ENCODE measurements at places on chromosomes 5 and 9.

DNA sequence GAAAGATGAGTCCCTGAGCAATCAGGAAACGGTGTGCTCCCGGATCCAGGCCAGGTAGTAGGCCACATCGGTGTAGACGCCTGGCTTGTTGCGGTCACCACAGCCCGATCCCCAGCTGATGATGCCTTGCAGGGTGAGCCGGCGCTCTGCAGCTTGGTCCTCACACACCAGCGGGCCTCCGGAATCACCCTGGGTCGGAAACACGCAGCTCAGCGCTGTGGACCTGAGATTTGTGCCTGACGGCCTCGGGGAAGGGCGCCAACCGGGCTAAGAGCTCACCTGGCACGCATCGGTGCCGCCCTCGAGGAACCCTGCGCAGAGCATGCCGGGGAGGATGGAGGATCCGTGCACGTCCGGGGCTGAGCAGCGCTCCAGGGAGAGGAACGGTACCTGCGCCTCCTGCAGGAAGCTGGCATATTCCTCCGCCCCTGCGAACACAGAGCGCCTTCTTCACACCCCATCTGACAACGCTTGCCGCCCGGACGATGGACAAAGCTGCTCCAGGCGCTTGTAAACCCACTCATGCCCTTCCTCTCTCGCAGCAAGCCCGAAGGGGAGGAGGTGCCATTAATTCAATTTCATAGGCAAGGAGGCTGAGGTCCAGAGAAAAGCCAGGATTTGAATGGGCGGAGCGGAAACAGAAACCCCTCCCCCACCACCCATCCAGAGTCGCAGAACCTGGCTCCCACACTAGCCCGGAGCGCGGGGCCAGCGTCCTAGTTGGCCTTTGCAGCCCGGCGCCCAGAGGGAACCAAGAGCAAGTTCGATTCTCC lies 2.0 kb upstream of the PFN3 start:
- peak; percentile 66 for DNase-seq

GRCh38 chr5:157903117-157903450 lies 44.1 kb upstream of the CLINT1 start:
- no peak for DNase-seq

DNA sequence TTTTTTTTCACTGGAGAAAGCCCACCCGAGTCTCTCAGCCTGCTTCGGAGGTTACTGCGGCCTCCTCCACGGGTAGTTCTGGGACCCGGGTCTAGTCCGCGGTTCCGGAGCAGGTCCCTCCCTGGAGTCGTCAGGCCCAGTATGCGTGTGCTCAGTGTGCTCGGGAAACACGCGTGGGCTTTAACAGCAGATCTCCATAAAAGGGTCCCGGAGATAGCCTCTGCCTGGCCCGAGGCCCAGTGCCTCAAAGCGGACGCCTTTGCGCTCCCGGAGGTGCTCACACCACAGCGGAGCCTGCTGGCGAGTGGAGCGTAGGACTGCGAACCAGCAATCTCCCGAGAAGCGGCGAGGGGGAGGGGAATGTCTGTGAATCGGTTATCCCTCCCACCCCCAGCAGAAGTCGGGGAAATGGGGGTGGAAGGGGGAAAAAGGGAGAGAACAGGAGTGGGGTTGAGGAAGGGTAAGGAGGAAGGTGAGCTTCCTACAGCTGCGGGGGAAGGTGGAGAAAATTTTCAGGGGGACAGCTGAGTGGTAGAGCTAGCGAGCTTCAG lies 28.7 kb downstream of the CDKN2A start:
- DNase-seq, result peak; percentile 33

DNA sequence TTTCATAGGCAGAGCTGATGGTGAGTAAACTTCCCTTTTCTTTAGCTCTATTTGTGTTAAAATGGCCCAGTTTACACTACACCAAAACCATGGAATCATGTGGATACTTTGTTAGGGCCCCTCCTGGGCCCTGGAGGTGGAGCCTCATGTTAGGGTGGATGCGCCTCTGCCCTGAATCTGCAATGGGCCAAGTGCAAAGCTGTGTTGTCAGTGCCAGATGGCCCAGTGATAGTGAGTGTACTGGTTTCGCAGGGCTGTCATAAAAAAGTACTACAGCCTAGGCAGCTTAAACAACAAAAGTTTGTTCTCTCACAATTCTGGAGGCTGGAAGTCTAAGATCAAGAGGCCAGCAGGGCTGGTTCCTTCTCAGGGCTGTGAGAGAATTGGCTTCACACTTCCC lies 64.8 kb downstream of the HSPA4 start:
- no peak for DNase-seq

- no peak for DNase-seq
These were observed 3.2 kb downstream of the WHRN start for GRCh38 chr9:114501796-114502682.

DNA sequence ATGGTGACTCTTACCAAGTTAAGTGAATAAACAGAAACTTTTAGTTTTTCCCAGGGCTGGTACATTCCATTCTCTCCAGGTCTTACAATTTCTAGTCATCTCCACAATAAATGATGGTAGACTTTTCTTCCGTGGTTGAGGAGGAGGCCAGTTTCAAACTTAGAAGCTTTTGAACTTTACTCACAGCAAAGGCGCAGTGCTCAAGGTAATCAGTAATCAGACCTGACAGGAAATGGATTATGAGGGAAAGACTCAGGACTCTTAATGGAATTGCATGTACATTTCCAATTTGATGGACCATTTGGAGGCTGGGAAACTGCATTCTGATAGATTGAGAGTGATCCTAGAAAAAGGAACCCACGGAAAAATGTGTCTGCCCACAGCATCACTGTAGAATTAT lies 93.7 kb downstream of the SNCAIP start:
- DNase-seq, result no peak

DNA sequence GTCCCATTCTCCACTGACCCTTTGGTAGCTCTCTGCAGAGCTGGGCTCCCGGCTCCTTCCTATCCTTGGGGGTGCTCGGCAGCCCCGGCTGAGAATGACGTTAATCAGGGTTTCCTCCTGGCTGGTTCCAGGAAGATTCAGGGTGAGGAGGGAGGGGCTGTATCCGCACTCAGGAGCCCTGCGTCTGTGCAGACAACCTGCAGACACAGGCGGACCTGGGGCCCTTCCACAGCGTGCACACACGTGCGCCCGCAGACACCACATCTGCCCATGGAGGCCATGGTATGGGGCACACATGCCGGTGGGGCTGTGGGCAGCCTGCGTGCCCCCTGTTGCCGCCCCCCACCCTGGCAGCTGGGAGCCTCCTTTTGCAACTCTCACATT lies 66.6 kb upstream of the RNU6ATAC start:
- DNase-seq, result no peak

- no peak for DNase-seq
These were observed 11.5 kb upstream of the CLIC3 start for GRCh38 chr9:137007816-137008270.

GRCh38 chr5:107359033-107359915 lies 311.5 kb downstream of the EFNA5 start:
- no peak for DNase-seq

DNA sequence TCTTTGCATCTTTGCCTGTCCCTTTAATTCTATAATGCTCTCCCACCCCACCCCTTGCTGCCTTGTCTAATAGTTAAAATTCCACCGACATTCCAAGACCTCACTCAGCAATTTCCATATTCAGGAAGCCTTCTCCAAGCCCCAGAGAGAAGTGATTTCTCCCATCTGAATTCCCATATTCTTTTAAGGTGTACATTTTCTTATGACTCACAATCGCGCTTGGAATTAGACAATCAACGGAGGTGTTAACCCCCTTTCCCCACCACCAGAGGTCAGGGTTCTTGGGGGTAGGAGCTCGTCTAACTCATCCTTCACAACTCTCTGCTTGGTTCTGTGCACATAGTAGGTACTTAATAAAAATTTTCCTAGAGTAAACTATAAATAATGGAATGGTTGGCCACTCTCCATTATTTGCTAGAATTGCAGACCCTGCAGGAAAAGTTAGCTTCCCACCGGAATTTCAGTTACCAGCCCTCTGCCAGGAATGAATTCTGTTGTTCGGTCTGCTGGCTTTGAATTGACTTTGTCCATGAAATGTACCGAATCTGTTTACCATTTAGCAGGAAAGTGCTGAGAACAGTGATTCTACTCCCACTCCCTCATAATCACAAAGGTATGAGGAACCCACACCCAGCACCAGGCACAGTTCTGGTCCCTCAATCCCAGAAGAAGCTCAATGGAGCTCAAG lies 5.0 kb downstream of the KCNIP1 start:
- no peak for DNase-seq

DNA sequence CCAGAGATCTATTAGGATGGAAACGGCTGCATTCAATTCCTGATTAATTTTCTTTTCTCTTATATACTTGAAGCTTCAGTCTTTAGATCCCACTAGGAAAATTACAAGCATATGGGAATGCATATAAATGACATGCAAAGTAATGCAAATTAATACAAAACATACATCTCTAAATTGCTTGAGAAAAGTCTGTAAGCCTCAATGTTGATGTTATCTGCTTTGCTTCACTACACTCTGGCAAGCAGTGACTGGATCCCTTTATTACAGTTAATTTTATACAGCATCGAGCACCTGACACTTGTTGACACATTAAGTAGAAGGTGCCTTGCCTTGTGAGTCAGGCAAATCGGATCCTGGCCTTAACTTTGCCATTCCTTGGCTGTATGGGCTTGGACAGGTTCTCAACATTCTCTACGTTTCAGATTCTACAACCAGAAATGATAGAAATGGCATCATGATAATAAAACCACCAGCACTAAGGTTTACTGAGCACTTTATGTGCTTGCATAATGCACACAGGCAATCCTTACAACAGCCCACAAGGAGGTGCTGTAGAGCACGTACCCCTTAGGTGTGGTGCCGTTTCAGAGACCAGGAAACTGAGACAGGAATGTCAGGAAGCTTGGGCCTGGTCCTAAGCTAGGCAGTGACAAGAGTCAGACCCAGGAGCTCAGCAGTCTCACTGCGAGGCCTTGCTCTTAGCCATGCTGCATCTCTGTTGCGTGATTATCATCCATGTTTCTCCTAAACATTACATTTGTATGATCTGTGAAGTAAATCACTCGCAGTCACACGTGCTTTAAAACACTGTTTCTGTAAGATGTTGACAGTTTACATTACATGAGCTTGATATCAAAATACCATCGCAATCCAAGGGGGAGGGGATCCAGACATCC lies 2.7 kb downstream of the GCNT4 start:
- peak; percentile 57 for DNase-seq

DNA sequence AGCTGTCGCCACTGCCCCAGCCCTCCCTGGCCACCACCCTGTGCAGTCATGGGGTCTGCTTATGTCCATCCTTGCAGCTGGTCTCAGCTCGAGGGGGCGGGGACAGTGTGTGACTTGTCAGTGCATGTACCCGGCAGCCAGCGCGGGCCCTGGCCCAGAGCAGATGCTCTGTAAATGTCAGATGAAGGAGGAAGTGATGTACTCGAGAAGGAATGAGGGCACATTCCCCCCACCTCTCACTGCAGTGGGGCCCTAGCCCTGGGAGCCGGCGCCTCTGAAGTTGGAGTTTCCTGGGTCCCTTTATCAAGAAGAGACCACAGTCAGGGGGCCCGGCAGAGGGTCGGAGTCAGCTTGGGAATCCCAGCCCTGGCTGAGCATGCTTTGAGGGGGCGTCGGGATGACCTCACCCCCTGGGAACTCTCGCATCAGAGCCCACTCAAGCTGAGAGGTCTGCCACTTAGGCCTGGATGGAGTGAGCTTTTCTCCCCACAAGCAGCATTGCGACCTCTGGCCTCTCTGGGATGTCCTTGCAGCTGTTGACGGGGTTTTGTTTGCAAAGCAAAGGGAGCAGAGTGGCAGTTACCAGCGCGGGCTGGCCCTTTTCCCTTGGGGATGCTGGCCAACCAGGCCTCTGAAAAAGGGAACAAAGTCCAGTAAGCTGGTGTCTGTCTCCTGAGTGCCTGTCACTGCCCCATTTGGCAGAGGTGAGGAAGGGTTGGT lies 19.0 kb downstream of the NEURL1B start:
- no peak for DNase-seq

- DNase-seq, result no peak
These were observed 183.3 kb upstream of the PIK3R1 start for GRCh38 chr5:68032216-68032762.

DNA sequence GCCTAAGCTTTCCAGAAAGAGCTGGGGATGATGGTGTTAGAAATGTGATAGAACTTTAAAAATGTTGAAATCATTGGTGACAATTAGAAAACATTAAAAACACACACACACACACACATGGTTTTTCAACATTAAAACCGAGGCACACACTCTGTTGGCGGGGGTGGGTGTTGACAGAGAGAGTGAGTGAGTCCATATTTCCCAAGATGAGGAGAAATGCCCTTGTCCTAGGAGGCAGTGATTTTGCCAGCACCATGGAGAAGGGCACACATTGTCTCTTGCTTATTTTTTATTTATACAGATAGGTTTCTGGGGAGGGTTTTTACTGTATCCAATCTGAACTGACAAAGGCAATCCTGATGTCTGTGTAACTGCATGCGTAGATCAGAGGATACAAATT lies 152.5 kb downstream of the INSYN2B start:
- DNase-seq, result no peak

DNA sequence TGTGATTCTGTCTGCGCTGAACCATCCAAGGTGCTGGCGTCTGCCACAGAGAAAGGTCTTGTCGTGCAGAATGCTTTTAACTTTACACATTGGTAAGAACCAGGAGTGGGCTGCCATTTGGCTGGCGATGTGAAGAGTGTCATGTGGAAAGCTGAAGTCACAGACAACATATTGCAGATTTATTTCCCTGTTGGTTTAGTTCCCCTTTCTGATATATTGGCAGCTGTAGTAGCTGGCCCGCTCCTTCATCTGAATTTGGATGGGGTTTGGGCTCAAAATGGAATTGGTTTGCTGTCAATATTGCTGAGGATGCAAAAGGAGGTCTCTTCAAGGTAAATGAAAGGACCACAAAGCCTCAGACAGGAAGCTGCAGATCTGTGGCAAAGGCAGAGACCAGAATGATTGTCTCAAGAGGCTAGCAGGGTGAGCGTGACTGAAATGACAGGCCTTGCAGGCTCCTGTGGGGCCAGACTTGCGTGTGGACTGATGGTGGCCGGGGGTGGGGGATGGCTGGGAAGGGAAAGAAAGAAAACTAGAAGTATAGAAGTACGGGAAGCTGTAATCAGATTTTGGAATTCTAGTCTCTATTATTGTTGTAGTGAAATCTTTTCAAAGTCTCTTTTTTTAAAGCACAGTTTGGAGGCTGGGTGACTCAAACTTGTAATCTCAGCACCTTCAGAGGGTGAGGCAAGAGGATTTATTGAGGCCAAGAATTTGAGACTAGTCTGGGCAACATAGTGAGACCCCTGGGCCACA lies 25.1 kb upstream of the CD180 start:
- no peak for DNase-seq

GRCh38 chr5:153153086-153153485 lies 337.4 kb upstream of the GRIA1 start:
- DNase-seq, result no peak

All from stimulated activated CD4-positive, alpha-beta T cell treated with anti-CD3 and anti-CD28 coated beads, Interleukin-2, amount 100 ng/mL, for 48 hours (primary cell).